Lower leg skin (tissue), 4 donors: ENCODE measurements at places on chromosomes 7 and 10.

DNA sequence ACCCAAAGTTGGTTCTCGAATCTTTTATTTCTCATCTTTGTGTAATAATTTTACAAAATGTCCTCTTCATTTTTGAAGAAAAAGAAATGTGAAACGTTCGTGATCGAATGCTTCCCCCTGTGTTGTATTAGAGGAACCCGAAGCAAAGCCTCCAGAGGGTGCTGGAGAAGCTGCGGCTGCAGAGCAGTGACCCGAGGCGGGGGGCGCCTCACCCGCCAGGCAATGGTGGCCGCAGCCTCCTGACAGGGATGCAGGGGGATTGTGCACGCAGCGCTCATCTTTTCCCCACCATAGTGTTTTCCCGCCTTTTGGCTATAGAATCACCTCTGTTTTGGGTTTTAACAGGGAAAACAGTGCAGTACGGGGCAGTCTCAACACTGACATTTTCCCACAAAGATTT lies 307.5 kb upstream of the ANKRD30A start:
- no peak for DNase-seq

DNA sequence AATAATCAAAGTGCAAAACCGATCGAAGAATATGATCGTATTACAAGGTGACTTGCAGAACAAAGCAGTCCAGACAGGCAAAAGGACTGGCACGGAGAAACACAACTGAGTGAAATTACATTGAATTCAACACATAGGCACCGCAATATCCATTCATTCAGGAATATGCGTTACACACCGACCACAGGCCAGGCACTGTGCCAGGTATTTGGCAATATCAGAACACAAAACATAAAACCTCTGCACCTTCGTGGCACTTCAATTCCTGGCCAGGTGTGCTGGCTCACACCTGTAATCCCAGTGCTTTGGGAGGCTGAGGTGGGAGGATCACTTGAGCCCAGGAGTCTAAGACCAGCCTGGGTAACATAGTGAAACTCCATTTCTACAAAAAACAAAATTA lies 187.9 kb downstream of the DIP2C start:
- no peak for DNase-seq

GRCh38 chr7:26813432-26813831 lies 51.0 kb downstream of the SKAP2 start:
- no peak for DNase-seq

- DNase-seq = no peak
Observed at GRCh38 chr7:13188236-13188805, 500.9 kb downstream of the ARL4A start.
